Hindlimb muscle (tissue), 1 donor: ENCODE measurements at places on chromosomes 7 and 10.

GRCh38 chr10:30151581-30152389 is 92.4 kb upstream of the JCAD start:
- peak; percentile 8 for DNase-seq

DNA sequence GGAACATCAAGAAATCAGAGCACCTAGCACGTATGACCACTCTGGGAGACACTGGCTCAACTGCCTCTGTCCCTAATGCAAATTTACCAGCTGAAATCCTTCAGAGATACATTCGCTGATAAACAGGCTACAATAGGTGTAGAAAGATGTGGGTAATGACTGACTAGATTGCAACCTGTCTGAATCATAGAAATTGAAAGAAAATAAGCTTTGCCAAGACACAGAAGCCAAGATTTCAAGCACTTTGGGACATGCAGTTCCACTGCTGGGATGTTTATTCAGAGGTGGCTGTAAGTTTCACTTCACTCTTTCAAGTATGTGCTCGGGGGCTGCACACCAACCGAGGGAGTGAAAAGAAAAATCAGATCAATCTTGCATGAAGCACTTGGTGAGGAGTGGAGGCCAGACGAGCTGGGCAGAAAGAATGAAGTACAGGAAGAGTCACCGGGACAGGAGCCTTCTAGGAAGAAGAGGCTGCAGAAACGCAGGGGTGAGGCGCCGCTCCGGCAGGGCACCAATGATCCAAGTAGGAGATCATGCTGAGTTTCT is 276.7 kb downstream of the PARD3 start:
- no peak for DNase-seq

DNA sequence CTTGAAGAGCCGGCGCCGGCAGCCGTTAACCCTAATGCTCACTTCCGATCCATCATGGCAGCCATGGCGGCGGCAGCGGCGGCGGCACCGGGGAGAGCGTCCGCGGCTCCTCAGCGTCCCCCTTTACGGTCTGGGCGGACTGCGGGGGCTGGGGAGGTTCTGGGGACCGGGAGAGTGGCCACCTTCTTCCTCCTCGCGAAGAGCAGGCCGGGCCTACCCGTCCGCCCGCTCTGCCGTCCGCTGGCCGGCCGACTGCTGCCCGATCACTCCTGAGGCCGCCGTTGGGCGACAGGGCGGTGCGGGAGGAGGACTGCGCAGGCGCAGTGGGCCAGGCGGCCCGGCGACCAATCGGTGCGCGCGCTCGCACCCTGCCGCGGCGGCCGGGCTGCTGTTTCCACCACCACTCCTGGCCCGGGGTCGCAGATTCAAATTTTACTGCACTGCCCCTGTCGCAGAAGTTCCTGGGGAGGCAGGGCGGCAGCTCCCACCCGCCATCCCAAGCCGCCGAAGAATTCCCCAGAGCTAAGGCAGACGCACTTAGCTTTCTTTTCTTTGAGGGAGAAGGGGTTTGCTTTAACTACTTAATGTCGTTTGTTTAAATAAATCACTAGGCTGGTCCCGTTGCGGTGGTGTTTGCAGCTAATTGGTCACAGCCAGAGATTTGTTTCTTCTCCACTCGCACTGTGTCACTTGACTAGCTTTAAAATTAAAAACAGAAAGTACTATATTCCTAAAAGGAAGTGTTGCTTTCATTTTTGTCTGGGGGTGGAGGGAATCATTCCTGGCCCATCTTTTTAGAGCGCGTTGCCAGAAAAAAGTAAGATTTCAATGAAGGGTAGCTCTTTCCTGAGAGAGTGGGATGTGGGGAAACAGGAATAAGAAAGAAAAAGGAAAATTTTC is at the start of gene KIF5B:
Gene KIF5B, minus strand, starts transcription at position 290 of the 900 bp plus-strand sequence. CDS start 452 bp downstream, outside the sequence.
- peak; percentile 93 for DNase-seq

DNA sequence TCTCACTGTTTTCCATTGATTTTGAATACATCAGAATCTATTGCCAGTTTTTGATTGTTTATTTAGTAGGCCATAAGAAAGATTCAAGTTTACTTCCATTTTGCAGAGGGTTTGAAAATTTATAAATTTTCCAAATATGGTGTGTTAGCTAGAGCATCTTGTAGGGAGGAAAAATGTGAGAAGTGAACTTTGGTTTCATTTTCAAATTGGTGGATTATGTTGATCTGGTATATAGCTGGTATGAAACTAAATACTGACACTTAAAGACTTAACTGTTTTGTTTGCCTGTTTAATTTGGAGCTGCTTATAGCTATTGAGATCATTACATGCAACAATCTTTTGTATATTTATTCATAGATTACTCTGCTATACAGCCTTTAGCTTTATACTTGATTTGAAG is 108.1 kb downstream of the ADAM22 start:
- DNase-seq = no peak

GRCh38 chr7:26784118-26784517 is 80.3 kb downstream of the SKAP2 start:
- DNase-seq = no peak

DNA sequence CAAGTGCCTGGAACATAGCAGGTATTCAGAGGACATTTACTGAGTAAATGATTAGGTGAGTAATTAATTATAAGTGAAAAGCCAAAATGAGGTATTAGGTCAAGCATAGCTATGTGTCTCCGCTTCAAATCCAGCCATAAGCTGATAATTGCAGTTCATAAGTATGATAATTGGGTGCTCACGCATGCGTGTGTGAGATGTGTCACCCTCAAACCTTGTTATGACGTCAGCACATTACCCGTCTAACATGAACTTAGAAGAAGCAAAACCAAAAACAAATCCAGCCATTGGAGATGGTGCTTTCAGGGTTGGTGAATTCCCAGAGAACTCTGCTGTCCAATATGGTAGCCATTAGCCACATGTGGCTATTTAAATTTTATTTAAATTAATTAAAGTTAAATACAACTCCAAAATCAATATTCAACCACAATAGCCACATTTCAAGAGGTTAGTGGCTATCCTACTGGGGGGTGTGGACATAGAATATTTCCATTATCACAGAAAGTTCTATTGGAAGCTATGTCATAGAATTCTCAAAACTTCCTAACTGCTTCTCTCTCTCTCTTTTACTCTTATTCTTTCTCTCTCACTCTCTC is at the start of gene CPA5:
Gene CPA5, plus strand, starts transcription at position 546 of the 596 bp plus-strand sequence. CDS start 1,670 bp downstream, outside the sequence.
- no peak for DNase-seq

- no peak for DNase-seq
These were observed 247.7 kb upstream of the ZMIZ1 start for GRCh38 chr10:78821052-78821451.

DNA sequence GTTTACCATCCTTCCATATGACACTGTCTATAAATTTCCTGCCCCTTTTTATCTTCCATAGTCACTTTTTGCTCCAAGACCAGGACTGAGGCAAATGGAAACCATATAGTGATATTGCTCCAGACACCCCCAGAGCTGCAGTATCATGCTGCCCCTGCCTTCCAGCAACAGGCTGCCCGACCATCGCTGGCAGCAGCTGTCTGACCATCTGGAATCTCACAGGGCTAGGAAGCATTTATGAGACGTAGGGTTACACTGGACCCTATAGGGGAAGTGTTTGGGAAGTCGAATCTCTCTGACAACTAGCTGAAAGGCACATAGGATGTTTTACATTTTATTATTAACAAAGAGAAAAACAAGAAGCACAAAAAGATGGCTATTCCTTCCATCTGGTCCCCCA is 19.4 kb downstream of the ENO4 start:
- DNase-seq = no peak

- DNase-seq = no peak
These were observed 118.2 kb downstream of the ANK3 start for GRCh38 chr10:60271319-60272040.

- no peak for DNase-seq
These were observed 23.2 kb downstream of the STMP1 start for GRCh38 chr7:135685306-135686084.

GRCh38 chr7:157784041-157784835 is 447.4 kb downstream of the DNAJB6 start:
- DNase-seq = no peak

GRCh38 chr7:36131026-36131425 is 22.0 kb upstream of the EEPD1 start:
- DNase-seq = no peak

DNA sequence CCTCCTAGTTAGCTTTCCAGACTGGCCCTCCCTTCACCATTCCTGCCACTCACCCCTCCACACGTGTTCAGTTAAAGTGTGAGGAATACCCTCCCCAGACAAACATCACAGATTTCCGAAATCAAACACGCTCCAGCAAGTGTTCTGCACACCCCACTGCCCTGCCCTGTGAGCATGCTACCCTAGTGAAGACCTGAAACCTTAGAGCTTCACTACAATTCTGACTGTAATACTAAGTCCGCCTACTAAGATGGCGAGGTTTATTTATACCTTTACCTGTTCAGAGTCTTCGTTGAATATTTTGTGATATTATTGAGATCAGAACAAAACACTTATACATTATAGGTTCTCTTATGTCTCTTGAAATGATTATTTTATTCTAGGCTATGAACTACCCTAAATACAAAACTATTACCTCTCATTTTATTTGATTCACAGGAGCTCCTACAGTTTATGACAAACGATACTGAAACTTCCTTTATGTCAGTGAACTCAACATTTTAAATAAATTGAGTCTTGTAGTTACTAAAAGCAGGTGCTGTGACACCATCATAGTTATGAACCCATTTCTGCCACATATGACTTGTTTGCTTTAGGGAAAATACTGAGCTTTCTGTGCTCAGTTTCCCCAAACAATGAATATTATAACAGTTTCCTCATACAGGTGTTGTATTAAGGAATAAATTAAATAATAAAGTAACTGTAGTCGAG is 8.6 kb downstream of the SCIN start:
- no peak for DNase-seq

DNA sequence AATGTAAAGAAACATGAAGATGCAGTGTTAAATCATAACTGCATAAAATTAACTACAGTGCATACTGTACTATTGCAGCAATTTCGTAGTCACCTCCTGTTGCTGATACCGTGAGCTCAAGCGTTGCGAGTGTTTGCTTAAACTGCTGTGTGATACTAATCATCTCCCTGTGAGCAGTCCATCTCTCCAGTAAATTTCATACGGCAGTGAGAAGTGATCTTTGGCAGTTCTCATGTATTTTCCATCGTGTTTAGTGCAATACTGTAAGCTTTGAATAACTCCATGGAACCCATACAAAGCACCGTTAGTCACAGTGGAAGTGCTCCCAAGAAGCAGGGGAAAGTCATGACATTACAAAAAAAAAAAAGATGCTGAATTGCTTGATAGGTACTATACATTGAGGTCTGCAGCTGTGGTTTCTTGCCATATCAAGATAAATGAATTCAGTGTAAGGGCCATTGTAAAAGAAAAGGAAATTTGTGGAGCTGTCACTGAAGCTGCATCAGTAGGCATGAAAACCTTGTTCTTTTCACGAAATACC is 360.4 kb downstream of the EXOC4 start:
- no peak for DNase-seq

- peak; percentile 47 for DNase-seq
These were observed 382.5 kb upstream of the KIAA1217 start for GRCh38 chr10:23826421-23826820.

DNA sequence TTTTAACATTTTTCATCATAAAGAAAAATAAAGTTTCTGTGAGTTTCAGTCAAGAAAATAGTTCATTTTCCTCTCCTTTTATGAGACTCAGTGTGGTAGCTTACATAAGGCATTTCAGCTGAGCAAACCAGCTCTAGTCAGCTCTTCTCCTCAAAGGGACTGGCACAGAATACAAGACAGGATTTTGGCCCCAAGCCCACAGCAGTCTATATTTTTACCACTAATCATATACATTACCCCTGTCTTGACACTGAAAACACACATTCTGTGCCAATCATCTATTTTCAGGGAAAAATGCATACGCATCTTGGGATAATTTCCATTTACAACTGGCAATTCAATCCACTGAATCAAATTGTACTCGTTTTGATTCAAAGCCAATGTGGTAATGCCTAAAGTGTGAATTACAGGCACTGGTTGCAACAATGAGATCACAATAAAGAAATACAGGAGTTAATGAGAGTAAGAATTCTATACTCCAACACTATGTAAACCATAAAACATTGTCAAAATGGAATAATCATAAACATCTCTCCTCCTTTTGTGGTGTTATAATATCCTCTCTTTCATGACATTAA is 186.4 kb downstream of the CACNA2D1 start:
- no peak for DNase-seq

DNA sequence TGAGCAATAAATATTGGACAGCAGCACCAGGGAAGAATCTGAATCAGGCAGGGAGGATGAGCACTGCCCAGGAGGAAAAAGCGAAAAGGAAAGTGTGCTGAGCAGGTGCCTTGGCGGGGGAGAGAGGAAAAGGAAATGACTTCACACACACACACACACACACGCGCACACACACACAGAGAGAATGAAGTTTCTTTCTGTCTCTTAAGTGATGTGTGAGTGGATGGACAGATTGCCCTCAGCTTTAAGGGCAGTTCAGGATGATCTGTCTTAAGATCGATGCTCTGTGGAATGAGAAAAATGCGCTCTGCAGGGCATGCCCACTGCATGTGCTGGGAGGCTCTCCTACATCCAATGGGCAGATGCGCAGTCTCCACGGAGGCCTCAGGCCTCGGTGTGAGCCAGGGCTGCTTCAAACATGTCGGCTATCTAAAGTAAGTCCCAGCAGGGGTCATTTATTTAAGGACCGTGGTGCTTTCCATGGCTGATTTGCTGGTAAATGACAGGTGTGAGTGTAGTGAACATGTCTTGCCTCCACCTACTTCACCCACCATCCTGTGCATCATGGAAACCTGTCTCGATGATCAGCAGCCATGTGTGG is 2.5 kb upstream of the ACBD5 start:
- DNase-seq = peak; percentile 76

- no peak for DNase-seq
These were observed 244.2 kb upstream of the YAE1 start for GRCh38 chr7:39321909-39322498.

GRCh38 chr10:95517536-95518454 is 43.4 kb downstream of the SORBS1 start:
- no peak for DNase-seq

- DNase-seq = no peak
These were observed 37.1 kb downstream of the SVOPL start for GRCh38 chr7:138663725-138664710.

GRCh38 chr10:28970231-28970630 is 292.9 kb downstream of the BAMBI start:
- DNase-seq = no peak

DNA sequence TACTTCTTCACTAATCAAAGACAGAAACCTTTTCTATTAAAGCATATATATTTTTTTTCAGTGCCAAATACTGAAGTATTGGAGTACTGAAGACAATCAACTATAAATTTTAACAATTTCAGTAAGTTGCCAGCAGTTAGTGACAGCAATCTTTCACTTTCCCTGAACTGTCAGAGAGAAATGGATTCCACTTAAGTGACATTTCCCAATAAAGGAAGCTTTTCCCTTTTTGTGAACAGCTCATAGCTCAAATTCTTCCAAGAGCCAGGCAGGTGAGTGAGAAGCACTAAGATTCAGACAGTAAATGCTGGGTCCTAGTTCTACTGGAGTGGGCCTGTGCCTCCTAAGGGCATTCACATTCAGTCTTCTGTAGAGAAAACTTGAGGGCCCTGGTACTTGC is 142.0 kb downstream of the SRPK2 start:
- no peak for DNase-seq

GRCh38 chr10:22604344-22605126 is 109.8 kb downstream of the PIP4K2A start:
- DNase-seq = no peak

- peak; percentile 38 for DNase-seq
These were observed 993 bp downstream of the ZC3HAV1 start for GRCh38 chr7:139108266-139109187.
